Mesothelial cell of epicardium (in vitro differentiated cells): ENCODE measurements at places on chromosomes 7 and 10.

GRCh38 chr7:156918635-156919034 is 25.7 kb upstream of the LMBR1 start:
- peaks cover 3% of the 10 kb centered on the region for H3K27me3 ChIP-seq
- no peaks in the 10 kb centered on the region for H3K36me3 ChIP-seq
- no peaks in the 10 kb centered on the region for H3K4me1 ChIP-seq
- H3K27ac ChIP-seq = no peak overlapping the region
- no peak for DNase-seq

DNA sequence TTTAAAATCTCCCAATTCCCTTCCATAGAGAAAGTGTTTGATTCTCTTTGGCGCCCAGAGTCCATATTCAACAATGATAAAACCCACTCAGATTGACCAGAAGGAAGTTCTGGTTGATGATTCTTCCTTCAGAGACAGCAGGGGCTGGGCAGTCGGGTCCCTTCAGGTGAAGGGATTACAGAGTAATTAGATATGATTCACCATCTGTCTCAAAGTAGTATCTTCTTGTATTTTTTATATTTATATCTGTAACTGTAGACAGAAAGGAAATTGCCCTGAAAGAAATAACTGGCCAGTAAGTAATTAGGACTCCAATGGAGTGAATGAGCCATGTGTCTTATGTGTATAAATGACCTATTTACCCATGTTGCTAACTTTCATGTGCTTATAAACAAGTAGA is 156.0 kb downstream of the PLCE1 start:
- H3K36me3 ChIP-seq = no peaks in the 10 kb centered on the region
- peaks cover 7% of the 10 kb centered on the region for H3K27me3 ChIP-seq
- no peak overlapping the region for H3K27ac ChIP-seq
- no peak overlapping the region for H3K4me3 ChIP-seq
- no peaks in the 10 kb centered on the region for H3K4me1 ChIP-seq

GRCh38 chr10:119754085-119754484 is 28.2 kb downstream of the INPP5F start:
- H3K4me1 ChIP-seq = peaks cover 36% of the 10 kb centered on the region
- no peaks in the 10 kb centered on the region for H3K27me3 ChIP-seq
- H3K27ac ChIP-seq = peak overlapping the region; percentile 92
- H3K36me3 ChIP-seq = peaks cover 4% of the 10 kb centered on the region
- DNase-seq = no peak

- H3K4me1 ChIP-seq = peaks cover 36% of the 10 kb centered on the region
- no peaks in the 10 kb centered on the region for H3K27me3 ChIP-seq
- DNase-seq = no peak
- H3K36me3 ChIP-seq = no peaks in the 10 kb centered on the region
- no peak overlapping the region for H3K4me3 ChIP-seq
These were observed 408.8 kb upstream of the SEMA3C start for GRCh38 chr7:81327468-81328266.

DNA sequence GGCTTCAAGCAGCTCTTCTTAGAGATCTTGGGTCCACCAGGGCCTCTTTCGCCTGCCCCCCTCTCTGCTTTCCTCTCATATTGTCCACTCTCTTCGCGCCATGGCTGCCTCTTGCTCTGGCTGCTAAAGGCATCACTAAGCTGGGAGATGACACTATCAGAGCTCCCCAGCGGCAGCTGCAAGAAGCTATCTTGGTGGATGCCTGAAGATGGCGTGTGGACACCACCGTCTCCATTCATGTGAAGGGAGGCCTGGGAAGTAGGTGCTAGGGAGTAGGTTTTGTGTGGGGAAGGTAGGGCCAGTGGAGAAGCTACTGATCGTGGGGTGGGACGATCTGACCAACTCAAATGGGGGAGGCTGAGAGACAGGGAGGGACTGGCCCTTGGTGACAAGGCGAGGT is 45.9 kb upstream of the PDLIM1 start:
- H3K27me3 ChIP-seq = no peaks in the 10 kb centered on the region
- no peaks in the 10 kb centered on the region for H3K36me3 ChIP-seq
- no peak overlapping the region for H3K27ac ChIP-seq
- DNase-seq = no peak
- no peak overlapping the region for H3K4me3 ChIP-seq
- H3K4me1 ChIP-seq = peaks cover 2% of the 10 kb centered on the region

- H3K27ac ChIP-seq = no peak overlapping the region
- DNase-seq = no peak
- peaks cover 4% of the 10 kb centered on the region for H3K36me3 ChIP-seq
- no peaks in the 10 kb centered on the region for H3K4me1 ChIP-seq
- no peaks in the 10 kb centered on the region for H3K27me3 ChIP-seq
- no peak overlapping the region for H3K4me3 ChIP-seq
These were observed 572.5 kb upstream of the FOXK1 start for GRCh38 chr7:4109481-4110110.

GRCh38 chr10:115417585-115418265 is 324.6 kb downstream of the ATRNL1 start:
- H3K27me3 ChIP-seq = peaks cover 3% of the 10 kb centered on the region
- no peak overlapping the region for H3K27ac ChIP-seq
- H3K4me1 ChIP-seq = no peaks in the 10 kb centered on the region
- DNase-seq = no peak
- peaks cover 3% of the 10 kb centered on the region for H3K36me3 ChIP-seq

DNA sequence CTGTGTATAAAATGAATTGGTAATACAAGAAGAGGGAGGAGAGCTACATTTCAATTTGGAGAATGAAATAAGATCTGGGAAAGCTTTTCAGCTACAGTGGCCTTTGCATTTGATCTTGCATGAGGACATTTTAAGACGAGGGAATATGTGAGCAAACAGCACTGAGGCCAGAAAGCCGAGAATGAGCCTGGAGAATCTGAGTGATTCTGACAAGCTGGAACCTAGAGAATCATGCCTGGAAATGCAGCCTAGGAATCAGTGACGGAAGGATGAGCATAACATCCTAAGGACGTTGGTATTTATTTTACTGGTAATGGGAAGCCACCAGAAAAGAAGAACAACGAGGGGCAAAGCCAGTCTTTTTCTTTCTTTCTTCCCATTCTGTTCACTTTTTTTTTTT is 44.3 kb downstream of the ARL5B start:
- no peaks in the 10 kb centered on the region for H3K4me1 ChIP-seq
- H3K4me3 ChIP-seq = no peak overlapping the region
- H3K27ac ChIP-seq = no peak overlapping the region
- no peaks in the 10 kb centered on the region for H3K27me3 ChIP-seq
- no peak for DNase-seq

DNA sequence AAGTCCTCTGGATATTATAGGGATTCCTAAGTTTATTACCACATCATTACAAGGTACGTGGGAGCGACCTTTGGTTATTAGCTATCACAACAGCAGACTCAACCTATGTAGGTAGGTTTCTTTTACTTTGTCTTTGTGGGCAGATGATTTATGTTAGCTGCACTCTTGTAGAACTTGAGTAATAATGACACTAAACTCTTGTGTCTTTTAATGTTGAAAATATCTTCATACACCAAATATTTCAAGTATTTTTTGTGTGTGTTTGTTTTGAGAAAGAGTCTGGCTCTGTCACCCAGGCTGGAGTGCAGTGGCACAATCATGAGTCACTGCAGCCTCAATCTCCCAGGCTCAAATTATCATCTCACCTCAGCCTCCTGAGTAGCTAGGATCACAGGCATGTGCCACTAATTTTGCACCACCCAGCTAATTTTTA is 19.2 kb upstream of the SUPV3L1 start:
- DNase-seq = no peak
- no peak overlapping the region for H3K27ac ChIP-seq
- H3K4me3 ChIP-seq = no peak overlapping the region
- peaks cover 11% of the 10 kb centered on the region for H3K36me3 ChIP-seq

- H3K27me3 ChIP-seq = no peaks in the 10 kb centered on the region
- no peak overlapping the region for H3K27ac ChIP-seq
- H3K4me1 ChIP-seq = peaks cover 25% of the 10 kb centered on the region
- H3K4me3 ChIP-seq = no peak overlapping the region
These were observed 36.5 kb downstream of the ETV1 start for GRCh38 chr7:13952921-13953320.

DNA sequence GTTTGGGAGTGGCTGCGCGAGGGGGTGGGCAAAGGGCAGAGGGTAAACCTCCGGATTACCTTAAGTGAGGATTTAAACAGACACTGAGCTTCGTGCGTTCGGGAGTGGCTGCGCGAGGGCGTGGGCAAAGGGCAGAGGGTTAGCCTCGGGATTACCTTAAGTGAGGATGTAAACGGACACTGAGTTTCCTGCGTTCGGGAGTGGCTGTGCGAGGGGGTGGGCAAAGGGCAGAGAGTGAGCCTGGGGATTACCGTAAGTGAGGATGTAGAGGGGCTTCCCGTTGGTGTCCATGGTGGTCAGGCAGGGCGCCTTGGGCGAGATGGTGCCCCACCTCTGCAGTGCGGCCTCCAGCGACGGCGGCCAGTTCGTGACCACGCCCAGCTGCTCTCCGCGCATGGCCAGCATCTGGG is 275.8 kb downstream of the DIP2C start:
- H3K27ac ChIP-seq = no peak overlapping the region
- H3K4me1 ChIP-seq = peaks cover 23% of the 10 kb centered on the region
- no peaks in the 10 kb centered on the region for H3K27me3 ChIP-seq
- H3K4me3 ChIP-seq = no peak overlapping the region

DNA sequence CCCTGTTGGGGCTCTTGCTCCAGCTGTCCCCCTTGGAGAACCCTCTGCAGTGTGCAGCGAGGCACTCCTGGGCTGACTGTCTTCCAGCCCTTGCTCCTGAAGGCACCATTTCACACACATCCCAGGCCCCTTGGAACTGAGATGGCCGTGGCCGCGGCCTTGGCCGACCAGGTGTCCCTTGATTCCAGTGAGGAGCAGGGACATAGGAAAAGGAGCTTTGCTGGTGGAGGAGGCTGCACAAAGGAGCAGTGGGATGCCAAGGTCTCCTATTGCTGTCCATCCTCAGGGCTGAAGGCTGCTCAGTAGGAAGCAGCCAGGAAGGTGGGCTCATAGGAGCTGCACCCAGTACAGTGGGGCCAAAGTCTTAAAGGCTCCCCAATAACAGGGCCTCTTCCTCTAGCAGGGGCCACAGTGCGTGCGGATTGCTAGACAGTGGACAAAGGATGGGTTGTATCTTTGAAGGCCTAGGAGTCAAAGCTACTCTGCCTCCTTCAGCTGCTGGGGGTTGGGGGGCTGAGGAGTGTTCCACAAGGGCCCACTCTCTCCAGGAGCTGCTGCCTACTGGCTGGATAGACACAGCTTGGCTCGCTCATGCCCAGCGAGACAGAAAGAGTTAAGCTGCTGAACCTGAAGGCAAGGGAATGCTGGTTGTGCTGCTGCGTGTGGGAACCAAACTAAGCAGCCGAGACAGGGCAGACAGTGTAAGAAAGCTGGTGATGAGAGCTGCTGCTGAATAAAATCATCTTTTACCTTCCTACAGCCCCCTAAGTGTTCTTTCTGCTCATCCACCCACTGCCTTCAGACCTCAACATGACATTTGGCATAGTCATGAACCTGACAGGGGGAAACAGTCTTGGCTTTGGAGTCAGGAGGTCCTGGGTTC is 891.9 kb upstream of the ZNF722 start:
- no peak overlapping the region for H3K4me3 ChIP-seq
- H3K4me1 ChIP-seq = no peaks in the 10 kb centered on the region
- no peak overlapping the region for H3K27ac ChIP-seq
- peaks cover 8% of the 10 kb centered on the region for H3K36me3 ChIP-seq
- DNase-seq = no peak

DNA sequence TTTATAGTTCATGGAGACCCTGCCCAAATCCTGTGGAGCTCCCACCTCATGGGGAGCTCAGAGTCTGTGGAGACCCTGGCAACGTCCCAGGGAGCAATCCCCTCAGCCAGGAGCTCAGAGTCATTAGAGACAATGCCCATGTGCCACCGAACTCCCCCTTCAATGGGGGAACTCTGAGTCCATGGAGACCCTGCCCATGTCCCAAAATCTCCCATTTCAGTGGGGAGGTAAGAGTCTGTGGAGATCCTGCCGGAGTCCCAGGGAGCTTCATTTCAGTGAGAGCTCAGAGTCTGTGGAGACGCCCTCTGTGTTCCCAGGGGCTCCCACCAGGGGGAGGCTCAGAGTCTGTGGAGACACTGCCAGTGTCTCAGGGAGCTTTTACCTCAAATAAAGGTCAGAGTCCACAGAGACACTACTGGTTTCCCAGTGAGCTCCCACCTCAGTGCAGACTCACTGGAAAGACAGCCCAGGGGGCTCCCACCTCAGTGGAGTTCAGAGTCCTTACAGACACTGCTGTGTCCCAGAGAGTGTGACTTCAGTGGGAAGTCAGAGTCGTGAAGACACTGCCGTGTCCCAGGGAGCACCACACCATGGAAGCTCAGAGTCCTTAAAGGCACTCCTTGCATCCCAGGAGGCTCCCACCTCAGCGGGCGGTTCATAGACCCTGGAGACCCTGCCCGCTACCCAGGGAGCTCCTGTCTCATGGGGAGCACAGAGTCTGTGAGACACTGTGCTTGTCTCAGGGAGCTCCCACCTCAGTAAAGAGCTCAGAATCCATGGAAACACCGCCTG is 5.0 kb downstream of the MYO1G start:
- H3K4me3 ChIP-seq = no peak overlapping the region
- H3K36me3 ChIP-seq = peaks cover 3% of the 10 kb centered on the region
- no peaks in the 10 kb centered on the region for H3K4me1 ChIP-seq
- DNase-seq = no peak

DNA sequence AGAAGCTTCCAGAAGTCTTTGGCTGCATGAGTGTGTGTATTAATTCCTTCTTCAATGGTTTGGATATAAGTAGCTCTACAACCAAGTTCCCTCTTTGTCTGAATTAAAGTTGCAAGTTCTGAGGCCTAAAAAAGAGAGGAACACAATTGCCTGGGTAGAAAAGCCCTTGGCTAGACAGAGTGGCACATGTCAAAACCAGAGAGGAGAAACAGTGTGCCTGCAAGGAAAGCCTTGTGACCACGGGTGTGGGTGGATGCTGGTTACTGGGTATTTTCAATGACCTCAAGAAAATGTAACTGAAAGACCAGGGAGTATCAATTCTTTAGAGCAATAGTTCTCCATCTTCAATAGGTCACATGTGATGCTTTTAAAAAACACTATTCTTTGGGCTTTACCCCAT is 148.3 kb downstream of the SVIL start:
- DNase-seq = no peak
- H3K27ac ChIP-seq = no peak overlapping the region
- no peaks in the 10 kb centered on the region for H3K27me3 ChIP-seq

GRCh38 chr10:86085136-86085535 is 281.5 kb downstream of the GRID1 start:
- DNase-seq = no peak
- no peaks in the 10 kb centered on the region for H3K4me1 ChIP-seq
- no peak overlapping the region for H3K4me3 ChIP-seq
- H3K27ac ChIP-seq = no peak overlapping the region
- H3K36me3 ChIP-seq = no peaks in the 10 kb centered on the region
- H3K27me3 ChIP-seq = peaks cover 58% of the 10 kb centered on the region

GRCh38 chr10:29039091-29039490 is 249.8 kb upstream of the LYZL1 start:
- peaks cover 41% of the 10 kb centered on the region for H3K4me1 ChIP-seq
- H3K4me3 ChIP-seq = no peak overlapping the region
- peaks cover 2% of the 10 kb centered on the region for H3K36me3 ChIP-seq
- DNase-seq = no peak

GRCh38 chr10:86102451-86102850 is 264.1 kb downstream of the GRID1 start:
- H3K27me3 ChIP-seq = peaks cover 9% of the 10 kb centered on the region
- DNase-seq = no peak
- no peaks in the 10 kb centered on the region for H3K36me3 ChIP-seq
- no peaks in the 10 kb centered on the region for H3K4me1 ChIP-seq
- no peak overlapping the region for H3K27ac ChIP-seq

- no peak overlapping the region for H3K4me3 ChIP-seq
- H3K27me3 ChIP-seq = no peaks in the 10 kb centered on the region
- H3K27ac ChIP-seq = peak overlapping the region; percentile 95
- peaks cover 4% of the 10 kb centered on the region for H3K36me3 ChIP-seq
- no peak for DNase-seq
These were observed 3.2 kb downstream of the ZNF775 start for GRCh38 chr7:150382123-150382843.
